A172 (cell line): ENCODE measurements at places on chromosomes 16 and 17. TPM values are rescaled to one million over a fixed set of nuclear protein-coding genes. Genes with fewer than 3 reads are reported as not detected.
A peak's percentile ranks its signal among the peaks of the same experiment; 100 is the strongest.

Gene SKAP1
- total RNA-seq = 2.6 TPM in 1 of 2 replicates, not detected in the other

Gene TBC1D3K
- total RNA-seq = 0.10 TPM in 1 of 2 replicates, not detected in the other

Gene TSNAXIP1
- total RNA-seq = 0.05 and 0.55 TPM in 2 replicates

Gene ZFHX3
- 2.4 and 2.5 TPM in 2 replicates for total RNA-seq

Gene NT5C
- 73.6 and 83.9 TPM in 2 replicates for total RNA-seq

Gene KCNJ18
- not detected in 2 replicates for total RNA-seq

- no peak for DNase-seq
Measured at GRCh38 chr17:28194382-28194781, 124.6 kb upstream of the TMEM97 start.

GRCh38 chr17:37417852-37418251 is 11.2 kb downstream of the TADA2A start:
- no peak for DNase-seq

- no peak for DNase-seq
Measured at GRCh38 chr16:89242795-89243200, 25.3 kb downstream of the ZNF778 start.

- DNase-seq = no peak
Measured at GRCh38 chr17:64276961-64277505, 14.0 kb upstream of the TEX2 start.

DNA sequence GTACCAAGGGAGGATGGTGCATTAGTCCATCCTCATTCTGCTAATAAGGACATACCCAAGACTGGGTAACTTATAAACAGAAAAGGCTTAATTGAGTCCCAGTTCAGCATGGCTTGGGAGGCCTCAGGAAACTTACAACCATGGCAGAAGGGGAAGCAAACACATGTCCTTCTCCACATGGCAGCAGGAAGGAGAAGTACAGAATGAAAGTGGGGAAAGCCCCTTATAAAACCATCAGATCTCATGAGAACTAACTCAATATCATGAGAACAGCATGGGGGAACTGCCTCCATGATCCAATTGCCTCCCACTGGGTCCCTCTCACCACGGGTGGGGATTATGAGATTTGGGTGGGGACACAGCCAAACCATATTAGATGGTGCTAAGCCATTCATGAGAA is 84.5 kb downstream of the SEC14L1 start:
- no peak for DNase-seq

GRCh38 chr17:18008496-18009268 is 30.3 kb downstream of the ATPAF2 start:
- DNase-seq = peak; percentile 84

- no peak for DNase-seq
Measured at GRCh38 chr16:65919986-65920376, 446.5 kb upstream of the CDH5 start.

DNA sequence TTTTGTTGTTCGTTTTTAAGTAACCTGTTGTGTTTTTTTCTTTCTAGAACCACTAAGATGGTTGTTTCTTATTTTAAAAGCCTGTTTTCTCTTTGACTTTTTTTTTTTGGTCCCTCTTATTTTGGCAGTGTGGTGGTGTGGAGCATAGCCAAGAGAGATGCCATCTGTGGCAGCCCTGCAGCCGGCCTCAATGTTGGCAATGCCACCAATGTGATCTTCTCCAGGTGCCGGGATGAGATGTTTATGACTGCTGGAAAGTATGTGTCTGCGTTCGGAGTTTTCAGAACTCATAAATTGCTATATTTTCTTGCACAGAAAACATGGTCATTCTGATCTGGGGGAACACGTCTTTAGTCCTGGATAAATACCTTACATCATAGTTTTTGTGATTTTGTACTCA is 17.6 kb downstream of the CFAP52 start:
- no peak for DNase-seq

GRCh38 chr17:17134051-17134956 is 71.8 kb downstream of the PLD6 start:
- no peak for DNase-seq

DNA sequence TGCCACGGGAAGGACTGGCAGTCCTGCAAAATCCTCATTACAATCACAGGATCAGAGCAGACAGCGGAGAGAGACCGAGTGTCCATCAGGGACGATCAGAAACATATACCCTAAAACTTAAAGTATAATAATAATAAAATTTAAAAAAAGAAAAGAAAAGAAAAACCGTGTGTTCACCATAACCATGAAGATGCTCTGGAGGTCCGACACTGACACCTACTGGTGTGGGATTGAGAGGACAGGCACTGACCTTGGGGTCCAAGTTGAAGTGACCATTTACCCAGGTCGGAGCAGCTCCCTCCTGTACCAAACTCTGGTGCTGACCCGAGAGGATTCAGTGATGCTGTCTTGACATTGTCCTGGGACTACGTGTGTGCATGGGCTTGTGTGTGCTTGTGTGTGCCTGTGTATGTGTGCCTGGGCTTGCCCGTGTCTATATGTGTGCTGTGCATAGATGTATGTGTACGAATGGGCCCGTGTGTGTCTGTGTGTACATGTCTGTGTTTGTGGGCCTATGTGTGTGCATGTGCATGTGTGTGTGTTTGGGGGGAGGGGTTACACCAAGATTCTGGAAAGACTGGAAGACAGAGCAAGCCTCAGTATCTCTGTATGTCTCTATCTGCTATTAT is 10.0 kb upstream of the CD300LD start:
- DNase-seq = peak; percentile 35

DNA sequence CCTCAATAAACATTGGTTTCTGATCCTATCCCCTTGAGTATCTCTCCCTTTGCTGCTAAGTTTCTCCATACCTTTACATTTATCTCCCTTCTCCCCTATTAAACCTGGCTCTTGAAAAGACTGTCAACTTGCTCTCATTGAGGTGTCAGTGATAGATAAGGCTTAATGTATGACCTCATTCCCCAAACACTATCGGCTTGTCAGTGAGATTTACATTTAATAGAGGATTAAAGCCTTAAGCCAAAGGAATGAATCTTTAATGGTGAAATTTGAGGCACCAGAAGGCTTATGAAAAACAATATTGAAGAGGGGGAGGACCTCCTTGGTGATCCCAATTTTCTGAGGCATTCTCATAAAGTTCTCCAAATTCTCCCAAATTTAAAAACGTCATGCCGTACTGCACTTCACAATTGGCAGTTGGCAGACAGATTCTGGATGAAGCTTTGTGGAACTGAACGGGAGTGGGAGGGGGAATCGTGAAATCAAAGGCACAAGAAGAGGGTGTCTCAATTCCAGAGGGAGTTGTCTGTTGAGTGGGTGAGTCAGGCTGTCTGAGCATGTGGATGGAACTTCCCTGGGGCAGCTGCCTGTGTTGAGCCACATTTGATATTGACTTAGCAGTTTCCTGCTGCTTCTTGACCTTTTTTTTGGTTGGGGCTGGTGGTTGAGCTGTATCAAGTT is 478.8 kb downstream of the NPIPA7 start:
- no peak for DNase-seq

GRCh38 chr16:7171151-7171550 is 161.5 kb upstream of the RBFOX1 start:
- DNase-seq = no peak

GRCh38 chr16:2798723-2799204 is 494 bp downstream of the PRSS41 start:
- no peak for DNase-seq
